ENCODE measurements at places on chromosomes 3 and 15.

GRCh38 chr15:47415539-47415971 is 301.8 kb upstream of the SEMA6D start:
- no peak for DNase-seq

DNA sequence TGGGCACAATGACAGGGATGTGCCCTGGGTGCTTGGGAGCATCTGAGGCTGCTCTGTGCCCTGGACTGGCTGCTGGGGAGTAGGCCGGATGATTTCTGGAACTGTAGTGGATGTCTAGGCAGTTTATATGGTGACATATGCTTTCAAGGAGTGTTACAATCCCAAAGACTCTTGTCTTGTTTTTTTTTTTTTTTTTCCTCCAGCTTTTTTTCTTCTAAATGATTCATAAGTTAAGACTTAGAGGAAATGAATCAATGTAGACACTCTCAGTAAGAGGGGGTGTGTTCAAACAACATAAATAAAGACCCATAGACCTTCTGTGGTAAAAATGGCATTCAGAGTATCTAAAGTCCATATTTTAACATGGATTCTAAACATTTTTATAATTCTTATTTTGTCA is 706.1 kb upstream of the GOLIM4 start:
- no peak for DNase-seq

GRCh38 chr3:133899311-133899710 is 3.6 kb upstream of the RAB6B start:
- DNase-seq, result no peak

DNA sequence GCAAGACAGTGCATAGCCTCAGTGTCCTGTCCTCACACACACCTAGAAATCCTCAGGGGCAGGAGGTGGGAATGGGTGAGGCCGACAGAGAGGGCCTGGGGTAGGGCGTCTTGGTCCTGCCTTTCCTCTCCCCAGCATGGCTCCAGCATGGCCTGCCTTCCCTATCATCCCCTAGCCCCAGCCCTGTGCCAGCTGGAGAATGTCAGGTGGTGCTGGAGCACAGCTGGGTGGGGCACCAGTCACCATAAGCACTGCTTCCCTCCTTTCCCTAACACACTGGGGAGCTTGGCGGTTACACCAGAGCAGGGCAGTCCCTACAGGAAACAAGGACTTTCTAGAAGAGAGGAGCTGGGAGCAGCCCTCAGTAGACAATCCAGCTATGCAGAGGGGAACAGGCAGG is 236.8 kb downstream of the KLF13 start:
- no peak for DNase-seq

DNA sequence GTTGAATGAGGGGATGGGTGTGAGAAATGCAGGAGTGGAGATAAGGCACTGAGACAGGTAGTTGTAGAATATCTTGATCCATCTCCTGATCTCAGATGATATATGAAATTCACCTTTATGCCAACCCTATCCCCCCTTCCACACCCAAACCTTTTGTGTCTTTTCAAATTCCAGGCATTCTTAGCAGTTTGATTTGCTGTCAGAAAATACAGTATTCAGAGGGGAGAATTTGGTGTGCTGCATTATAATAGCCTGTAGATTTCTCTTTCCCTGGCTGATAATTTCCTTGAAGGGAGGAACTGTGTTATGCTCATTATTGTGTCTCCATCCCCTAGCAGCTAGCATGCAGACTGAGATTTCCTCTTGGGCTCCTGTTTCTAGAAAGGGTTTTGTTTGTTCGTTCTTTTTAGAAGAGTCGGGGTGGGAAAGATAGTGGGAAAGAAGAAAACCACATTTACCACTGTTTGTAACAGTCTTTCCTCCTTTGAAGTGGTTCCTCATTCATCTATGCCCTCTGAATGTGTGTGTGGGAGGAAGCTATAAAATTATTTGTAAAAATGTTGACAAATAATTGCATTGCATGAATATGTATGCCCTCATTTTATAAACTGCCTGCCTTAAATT is 373.4 kb downstream of the DIPK2A start:
- no peak for DNase-seq

- DNase-seq, result no peak
These were observed 8.0 kb upstream of the SEMA4B start for GRCh38 chr15:90192961-90193786.

GRCh38 chr15:94100863-94101262 is 130.5 kb upstream of the MCTP2 start:
- DNase-seq, result no peak

DNA sequence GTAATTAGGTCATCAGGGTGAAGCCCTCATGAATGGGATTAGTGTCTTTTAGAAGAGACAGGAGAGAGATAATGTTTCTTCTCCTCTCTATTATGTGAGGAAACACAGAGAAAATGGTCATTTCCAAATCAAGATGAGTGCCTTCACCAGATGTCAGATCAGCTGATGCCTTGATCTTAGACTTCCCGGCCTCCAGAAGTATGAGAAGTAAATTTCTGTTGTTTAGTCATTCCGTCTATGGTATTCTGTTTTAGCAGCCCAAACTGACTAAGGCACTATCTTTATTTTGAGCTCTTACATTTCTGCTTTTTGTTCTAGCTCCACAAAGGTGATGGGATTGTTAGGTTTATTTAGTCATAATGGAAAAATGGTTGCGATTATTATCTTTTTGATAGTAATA is 273.2 kb upstream of the GADL1 start:
- no peak for DNase-seq

- DNase-seq, result no peak
These were observed 148.4 kb downstream of the USP13 start for GRCh38 chr3:179801263-179801662.

GRCh38 chr3:142118911-142119310 is 30.4 kb downstream of the TFDP2 start:
- DNase-seq, result no peak

GRCh38 chr3:16460273-16460672 is 53.2 kb downstream of the RFTN1 start:
- no peak for DNase-seq

GRCh38 chr15:43094416-43095030 is 11.3 kb downstream of the UBR1 start:
- no peak for DNase-seq

DNA sequence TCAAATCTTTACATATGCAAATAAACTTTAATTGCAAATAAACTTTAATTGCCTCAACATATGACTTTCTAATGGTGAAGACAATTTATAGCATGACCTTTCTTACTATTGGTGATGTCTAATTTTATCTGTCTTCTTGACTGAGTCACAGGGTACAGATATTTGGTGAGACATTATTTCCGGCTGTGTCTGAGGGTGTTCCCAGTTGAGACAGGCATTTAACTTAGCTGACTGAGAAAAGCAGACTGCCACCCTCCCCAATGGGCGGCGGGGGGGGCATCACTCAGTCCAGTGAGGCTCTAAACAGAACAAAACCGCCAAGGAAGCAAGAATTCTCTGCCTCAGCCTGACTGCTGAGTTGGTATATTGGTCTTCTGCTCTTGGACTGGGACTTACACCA is 160.0 kb downstream of the TBL1XR1 start:
- DNase-seq, result no peak

GRCh38 chr15:51801391-51801835 is 28.0 kb upstream of the TMOD3 start:
- DNase-seq, result no peak

All from stimulated activated CD8-positive, alpha-beta memory T cell treated with anti-CD3 and anti-CD28 coated beads, Interleukin-7, amount 100 ng/mL, for 1 hour (primary cell).